Omental fat pad (tissue), 4 donors: ENCODE measurements at places on chromosomes 16 and 17. TPM values are rescaled to one million over a fixed set of nuclear protein-coding genes. Genes with fewer than 3 reads are reported as not detected.

Gene SCIMP
- 10.4 TPM for total RNA-seq

Gene CLEC16A
- 29.0 TPM for total RNA-seq

Gene PIEZO1
- total RNA-seq: 151 TPM

- DNase-seq: no peak
Observed at GRCh38 chr17:48637323-48638260, 11.4 kb upstream of the HOXB9 start.

DNA sequence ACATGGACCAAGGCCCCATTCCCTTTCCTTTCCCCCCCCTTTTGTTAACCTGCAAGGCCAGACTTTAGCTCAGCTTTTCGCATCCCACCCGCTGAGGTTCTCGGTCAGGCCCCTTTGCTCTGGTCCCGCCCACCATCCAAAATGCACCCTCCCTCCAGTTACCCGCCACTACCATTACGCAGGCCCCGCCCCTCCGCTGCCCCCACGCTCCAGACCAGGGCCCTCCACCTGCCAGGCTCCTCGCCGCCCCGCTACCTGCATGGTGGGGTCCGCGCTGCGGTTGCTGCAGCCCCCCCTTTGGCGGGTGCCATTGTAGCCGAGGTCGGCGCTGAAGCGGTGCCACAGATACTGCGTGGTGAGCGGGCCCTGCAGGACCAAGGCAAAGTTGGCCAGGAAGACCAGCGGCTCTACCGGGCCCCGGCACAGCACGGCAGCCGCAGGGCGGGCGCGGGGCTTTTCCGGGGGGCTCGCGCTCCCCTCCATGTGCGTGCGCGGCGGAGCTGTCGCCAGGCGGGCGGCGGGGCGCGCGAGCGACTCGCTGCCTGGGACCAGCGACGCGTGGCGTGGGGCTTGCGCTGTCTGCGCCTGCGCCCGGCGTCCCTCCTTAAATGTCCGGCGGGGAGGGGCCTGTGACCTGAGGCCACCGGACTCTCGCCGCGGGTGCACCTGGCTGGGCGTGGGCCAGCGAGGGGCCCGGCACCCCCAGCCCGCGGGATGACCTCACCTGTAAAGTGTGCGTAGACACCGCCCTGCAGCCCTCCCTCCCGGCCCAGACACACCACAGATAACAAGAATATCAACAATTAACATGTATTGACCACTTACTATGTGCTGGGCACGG is at the start of gene SLC46A1:
Gene SLC46A1 (minus strand): TSS at position 581 of the 841 bp plus-strand sequence. CDS start 98 bp downstream, at position 483.
- DNase-seq: peak; percentile 53

GRCh38 chr16:87407511-87408112 is 15.5 kb downstream of the MAP1LC3B start:
- DNase-seq: no peak

DNA sequence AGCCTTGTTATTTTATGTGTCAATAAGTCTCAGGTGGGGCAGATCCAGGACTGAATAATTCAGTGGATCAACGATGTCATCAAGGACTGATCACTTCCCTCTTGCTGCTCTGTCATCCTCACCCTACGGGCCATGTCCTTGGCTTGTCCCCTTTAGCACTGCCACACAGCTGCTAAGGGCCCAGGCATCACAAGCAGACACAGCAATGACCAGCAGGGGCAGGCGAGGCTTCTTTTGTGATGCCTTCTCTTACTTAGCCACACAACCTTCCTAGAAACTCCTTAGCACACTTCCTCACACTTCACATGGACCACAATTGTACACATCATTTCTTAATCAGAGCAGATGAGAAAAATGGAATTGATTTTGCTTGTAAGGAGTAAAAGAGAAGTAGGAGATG is 356.3 kb upstream of the SOX9 start:
- DNase-seq: no peak
